ENCODE measurements at places on chromosomes 11 and 22.

DNA sequence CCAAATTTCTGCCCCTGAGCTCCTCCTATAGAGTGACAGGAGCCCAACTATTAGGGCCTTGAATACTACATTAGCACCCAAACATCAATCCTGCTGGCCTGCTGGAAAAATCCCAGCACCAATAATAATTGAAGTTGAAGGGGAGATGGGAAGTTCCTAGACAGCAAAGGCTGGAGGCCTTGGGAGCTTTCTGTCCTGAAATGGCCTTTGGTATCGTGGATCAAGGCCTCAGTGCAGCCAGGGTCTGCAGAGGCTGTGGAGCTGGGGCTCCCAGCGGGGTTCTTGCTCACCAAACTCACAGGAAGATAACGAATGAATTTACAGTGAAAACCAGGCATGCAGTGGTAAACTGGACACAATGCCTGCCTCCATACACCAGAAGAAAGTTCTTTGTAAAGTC is 9.2 kb upstream of the MICALL1 start:
- no peak for DNase-seq

GRCh38 chr11:120337355-120338106 is 1.3 kb downstream of the ARHGEF12 start:
- no peak for DNase-seq

DNA sequence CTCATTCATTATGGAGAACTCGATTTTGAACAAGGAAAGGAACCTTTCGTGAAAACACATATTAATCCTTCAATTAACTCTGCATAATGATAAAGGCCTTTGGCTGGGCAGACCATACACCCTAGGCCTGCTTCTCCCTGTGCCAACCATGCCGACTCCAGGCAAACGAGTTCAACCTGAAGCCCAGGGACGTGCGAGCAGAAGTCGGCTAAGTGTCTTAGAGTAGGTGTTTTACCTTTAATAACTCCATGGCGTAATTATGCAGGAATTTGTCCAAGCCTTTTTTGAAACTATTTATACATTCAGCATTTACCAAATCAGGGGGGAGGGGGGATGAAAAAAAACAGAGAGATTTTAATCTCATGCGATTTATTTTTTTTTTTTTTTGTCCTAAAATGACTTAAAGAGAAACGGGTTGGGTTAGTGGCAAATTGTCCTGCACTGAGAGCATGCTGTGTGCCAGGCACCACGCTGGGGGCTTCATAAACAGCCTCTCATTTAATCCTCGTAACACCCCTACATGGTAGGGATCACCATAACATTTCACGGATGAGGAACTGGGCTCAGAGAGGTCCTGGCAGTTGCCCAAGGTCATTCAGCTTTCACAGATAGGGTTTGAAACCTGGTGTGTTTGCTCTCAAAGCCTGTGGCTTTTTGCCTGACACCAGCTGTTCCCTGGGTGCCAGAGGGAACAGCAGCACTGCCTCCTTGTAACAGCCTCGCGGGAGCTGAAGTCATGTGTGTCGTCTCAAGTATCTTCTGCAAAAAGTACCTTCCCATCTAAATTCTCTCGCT is 423.9 kb downstream of the MN1 start:
- DNase-seq, result no peak

DNA sequence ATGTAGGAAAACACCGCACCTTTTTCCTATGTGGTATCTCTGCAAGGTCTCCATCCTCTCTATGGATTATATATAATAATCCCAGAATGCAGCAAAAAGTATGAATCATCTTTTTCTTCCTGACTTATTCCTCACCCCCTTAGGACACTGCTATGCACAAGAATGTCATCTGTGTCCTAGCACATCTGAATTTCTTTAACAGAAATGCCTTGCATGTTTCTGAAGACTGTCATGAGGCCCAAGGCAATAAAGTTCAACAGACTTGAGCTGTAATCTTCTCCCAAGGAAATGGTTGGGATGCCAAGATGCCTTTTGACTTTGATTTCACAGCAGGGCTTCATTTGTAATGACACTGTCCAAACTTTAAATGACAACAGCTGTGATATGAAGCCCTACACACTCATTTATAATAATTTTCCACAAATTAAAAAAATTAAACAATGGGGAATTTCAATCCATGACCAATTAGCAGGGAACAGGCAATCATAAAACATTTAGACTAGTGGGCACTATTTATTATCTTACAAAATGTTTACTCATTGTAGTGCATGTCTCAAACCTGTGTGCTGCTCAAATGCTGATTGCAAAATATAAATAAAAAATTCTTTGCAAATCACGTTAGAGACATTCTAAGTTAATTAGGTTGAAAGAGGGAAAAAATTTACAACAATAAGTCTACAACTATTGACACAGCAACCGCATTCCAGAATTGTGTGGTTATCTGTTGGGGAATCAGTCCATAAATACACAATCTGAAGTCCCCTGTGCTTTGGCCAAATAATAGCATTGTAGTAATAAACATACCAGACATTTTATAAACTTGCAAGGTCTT is 242.3 kb downstream of the SWAP70 start:
- no peak for DNase-seq

- no peak for DNase-seq
Observed at GRCh38 chr11:43681401-43681942, 934 bp downstream of the HSD17B12 start.

- DNase-seq, result no peak
Observed at GRCh38 chr11:35337914-35338305, 81.4 kb downstream of the SLC1A2 start.

DNA sequence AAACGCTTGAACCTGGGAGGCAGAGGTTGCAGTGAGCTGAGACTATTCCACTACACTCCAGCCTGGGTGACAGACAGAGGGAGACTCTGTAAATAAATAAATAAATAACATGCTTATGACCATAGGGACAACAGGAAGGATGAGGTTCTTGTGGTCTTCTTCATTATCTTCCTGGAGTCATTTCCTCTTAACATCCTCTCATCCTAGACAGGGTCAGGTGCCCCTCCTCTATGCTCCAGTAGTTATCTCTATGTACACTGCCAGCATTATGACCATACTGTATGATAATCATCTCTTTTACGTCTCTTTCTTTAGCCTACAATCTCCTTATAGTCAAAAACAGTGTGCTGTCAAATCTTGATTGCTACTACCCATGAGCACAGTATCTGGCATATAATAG is 17.7 kb downstream of the RAB30 start:
- DNase-seq, result no peak

DNA sequence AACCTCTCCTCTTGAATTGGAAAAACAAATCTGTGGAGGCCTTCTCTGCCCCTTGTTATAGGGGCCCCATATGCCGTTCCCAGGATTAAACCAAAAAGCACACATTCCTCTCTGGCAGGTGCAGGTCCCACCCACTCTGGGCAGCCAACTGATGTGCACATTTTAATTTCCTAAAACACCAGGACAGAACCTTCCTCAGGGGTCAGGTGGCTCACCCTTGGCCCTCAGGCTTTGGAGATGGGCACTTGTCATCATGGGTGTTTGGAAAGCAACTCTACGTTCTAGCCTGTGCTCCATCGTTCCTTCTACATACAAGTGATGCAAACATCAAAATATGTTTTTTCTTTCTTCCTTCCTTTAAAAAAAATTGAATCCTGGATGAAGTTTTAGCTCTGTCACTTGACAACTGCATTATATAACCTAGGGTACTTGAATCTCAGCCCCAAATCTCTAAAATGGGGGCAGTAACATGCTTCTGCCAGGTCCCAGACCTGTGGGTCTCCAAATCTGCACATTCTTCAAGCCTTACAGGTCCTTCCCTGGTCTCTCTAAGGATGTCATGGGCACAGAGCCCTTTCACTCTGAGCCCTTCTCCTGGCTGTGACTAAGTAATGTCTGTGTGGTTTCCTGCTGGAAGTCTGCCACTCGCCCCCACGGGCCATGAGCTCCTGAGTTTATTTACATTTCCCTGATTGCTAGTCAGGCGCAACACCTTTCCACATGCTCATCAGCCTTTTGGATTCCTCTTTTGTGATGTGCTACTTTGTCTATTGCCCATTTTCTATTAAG is 43.8 kb downstream of the KCNQ1OT1 start:
- DNase-seq, result no peak

DNA sequence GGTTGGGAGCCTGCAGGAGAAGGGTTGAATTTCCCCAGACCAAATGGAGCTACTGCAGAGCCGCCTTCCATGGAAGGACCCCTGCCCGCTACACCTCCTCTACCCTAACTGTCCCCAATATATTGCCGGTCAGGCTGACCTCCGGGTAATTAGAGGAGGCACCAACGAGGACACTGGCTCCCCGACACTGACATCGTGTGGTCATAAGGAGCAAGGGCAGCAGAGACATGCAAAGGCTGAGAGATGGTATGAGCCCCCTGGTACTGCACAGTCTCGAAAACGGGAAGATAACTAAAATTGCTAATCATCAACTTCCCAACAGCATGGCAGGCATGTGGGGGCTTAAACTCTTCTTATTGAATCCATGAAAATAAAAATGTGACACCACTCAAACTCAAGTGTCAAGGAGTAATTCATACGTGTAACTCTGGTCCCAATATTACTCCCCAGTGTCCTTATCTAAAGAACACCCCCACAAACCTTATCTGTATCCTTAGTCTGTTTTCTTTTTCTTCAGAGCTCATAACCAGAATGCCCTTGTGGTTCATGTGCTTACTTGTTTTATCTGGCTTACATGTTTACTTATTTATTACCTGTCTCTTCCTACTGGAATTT is 4.4 kb downstream of the CAVIN3 start:
- DNase-seq, result no peak

- no peak for DNase-seq
Observed at GRCh38 chr22:42880815-42881214, 23.7 kb upstream of the ARFGAP3 start.

GRCh38 chr11:33867996-33868646 is 23.8 kb downstream of the LMO2 start:
- DNase-seq, result no peak

DNA sequence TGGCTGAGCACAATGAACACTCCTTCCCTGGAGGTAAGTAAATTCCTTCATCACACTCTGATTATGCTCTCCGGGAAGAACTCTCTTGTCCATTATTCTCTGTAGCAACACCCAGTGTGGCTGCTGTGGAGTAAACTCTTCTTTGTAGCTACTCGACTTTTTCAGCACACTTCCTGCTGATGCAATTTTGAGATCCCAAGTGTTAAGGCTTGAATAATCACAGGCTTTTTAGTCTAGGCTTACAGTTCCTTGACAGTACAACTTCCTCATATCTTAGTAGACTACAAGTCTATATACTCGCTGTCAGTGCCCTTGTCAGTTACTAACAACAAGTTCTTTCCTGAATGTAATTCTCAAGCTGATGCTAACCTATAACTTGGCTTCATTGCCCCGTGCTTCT is 301.8 kb upstream of the API5 start:
- DNase-seq, result no peak

- no peak for DNase-seq
Observed at GRCh38 chr11:24755260-24755839, 258.5 kb downstream of the LUZP2 start.

DNA sequence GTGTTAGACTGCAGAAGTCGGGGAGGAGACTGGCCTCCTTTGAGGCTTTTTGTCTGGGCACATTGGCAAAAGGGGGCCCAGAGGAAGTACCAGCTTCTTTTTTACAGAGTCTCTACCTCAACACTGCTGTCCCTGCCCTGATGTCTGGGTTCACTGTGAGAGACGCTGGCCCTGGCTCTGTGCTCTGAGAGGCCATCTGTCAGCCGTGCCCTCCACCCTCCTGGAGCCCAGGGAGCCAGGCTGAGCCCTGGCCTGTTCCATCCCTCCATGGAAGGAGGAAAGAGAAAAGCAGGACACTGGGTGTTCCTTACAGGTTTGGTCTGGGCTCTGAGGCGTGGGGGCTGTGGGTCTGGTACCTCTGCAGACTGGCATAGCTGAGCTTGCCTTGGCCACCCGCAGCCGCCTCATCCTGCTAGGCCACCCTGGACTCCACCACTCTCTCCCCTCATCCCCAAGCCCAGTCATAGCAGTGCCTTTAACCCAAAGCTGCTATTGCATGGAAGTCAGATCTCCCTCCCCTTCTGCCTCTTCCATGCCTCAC is 105.5 kb upstream of the PARVA start:
- no peak for DNase-seq

- no peak for DNase-seq
Observed at GRCh38 chr11:13183094-13183825, 94.3 kb upstream of the BMAL1 start.

GRCh38 chr11:68262544-68262827 is 9.3 kb downstream of the C11orf24 start:
- DNase-seq, result no peak

DNA sequence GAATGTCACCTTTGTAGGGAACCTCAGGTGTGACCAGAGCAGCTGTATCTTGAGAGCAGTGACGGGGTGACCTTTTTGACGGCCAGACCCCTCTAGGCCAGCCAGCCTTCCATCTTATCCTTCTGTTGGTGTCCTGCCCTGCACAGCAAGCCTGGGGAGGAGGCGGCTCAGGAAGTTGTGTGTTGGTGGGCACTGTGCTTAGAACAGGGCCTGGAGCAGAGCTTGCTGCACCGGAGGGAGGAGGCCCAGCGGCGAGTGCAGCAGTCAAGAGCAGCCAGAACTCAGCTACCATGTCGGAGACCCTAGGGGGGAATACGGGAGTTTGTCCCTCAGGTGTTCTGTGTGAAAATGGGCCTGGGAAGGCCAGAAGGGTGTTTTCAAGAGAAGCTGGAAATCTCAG is 129.4 kb downstream of the OSBP2 start:
- no peak for DNase-seq

DNA sequence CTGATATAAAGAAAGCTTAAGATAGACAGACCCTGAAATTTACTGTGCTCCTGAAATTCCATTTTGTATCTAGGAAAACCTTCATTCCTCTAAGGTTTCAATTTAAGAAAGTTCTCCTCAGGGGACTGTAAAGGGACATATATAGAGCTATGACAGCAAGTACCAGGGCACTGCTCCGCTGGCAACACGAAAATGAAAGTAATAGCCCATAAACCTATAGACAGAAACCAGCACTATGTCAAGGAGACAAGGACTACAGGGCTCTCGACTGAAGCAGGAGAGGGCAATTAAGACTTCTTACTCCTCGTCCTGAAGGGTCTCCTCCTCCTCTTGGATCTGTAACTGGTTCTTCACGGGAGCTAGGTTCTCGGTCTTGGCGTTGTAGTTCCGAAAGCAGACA is 6.9 kb downstream of the FEZ1 start:
- no peak for DNase-seq

DNA sequence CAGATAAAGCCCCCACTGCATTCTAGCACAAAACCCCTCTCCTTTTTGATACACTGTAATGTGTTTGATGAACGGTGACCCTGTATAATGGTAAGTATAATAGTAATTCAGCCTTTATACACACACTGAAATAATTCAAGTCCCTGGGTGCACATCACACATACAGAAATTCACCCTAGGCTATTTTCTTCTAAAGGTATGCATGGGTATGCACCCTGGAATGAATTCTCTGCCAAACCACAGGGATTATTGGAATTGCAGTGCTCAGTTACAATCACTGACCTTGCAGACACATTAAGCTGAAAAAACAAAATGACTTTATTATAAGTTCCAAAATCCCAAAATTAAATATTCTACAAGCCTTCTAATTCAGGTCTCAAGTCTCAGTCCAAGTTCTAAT is 245.9 kb upstream of the FAT3 start:
- no peak for DNase-seq

DNA sequence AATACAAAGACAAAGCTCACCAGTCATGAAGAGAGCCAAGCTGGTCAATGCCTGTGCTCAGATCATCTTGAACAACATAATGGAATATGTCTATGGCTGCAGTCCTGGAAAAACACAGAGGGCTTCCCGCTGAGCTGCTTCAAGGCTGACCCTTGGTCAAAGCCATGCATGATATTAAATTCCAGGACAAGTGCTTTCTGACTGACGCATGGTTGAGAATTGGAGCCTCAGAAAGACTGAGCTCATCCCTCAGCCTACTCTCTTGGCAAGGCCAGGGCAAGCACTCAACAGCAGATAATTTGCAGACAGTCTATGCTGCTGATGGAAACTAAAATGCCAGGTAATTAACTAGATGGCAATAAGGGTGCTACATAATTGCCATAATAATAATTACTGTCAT is 89.2 kb downstream of the GALNT18 start:
- no peak for DNase-seq

All from T-cell (primary cell).